ENCODE measurements at places on chromosomes 5 and 9. TPM values are rescaled to one million over a fixed set of nuclear protein-coding genes. Genes with fewer than 3 reads are reported as not detected.

The IL7R gene
- 271 TPM for total RNA-seq

The FCN2 gene
- not detected for total RNA-seq

The PCDHGA7 gene
- 0.08 TPM for total RNA-seq

The CDK7 gene
- 26.0 TPM for total RNA-seq

The PCDHB10 gene
- not detected for total RNA-seq

The TMEM171 gene
- not detected for total RNA-seq

The TRIM32 gene
- 17.1 TPM for total RNA-seq

The CAMLG gene
- 30.5 TPM for total RNA-seq

The IFNK gene
- total RNA-seq = not detected

The SLC36A2 gene
- total RNA-seq = not detected

DNA sequence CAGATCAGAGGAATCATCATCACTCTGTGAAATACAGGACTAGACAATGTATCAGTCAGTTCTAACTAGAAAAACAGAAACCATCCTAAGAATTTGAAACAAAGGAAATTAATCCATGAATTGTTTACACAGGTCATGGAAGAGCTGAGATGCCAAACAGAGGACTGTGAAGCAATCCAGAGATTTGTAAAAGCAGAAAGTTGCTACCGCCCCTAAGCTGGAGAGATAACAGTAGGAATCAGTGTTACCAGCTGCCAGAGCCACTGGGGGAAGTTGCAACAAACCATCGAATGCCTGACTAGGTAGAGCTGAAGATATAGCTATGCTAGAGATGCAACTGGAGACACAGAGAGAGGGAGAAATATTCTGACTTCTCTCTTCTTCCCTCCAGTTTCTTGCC, 10.4 kb upstream of the MIER3 start:
- no peak for DNase-seq

DNA sequence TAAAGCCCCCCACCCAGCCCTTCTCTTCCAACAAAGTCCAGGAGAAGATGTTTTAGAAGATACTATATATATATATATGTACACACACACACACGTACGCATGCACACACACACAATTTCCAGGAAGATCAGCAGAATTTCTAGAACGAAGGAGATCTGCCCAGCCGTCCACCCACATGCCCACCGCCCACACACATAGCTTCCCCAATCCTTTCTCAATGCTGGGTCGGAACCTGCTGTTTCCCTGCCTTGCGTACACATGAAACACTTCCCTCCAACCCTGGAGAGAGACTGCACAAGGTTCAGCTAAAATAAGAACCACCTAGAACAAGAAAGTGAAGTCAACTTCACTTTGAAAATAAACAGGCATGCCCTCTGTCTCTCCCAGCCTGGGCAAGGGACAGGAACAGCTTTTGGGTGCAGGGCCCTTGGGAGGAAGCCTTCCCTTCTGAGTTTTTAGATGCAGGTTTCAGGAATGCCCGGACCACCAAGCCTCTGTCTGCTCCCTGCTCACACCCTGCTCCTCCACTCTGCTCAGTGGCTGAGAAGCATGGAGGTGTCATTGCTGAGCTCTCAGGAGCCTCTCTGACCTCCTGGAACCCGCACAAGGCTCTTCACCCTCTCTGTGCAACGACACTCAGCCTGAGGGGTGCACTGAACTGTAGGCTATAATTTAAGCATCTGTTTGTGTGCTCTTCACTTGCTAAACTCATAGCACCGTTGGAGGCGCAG, 149.4 kb downstream of the C5orf15 start:
- no peak for DNase-seq

GRCh38 chr5:40655138-40655537, 24.6 kb upstream of the PTGER4 start:
- DNase-seq = no peak

DNA sequence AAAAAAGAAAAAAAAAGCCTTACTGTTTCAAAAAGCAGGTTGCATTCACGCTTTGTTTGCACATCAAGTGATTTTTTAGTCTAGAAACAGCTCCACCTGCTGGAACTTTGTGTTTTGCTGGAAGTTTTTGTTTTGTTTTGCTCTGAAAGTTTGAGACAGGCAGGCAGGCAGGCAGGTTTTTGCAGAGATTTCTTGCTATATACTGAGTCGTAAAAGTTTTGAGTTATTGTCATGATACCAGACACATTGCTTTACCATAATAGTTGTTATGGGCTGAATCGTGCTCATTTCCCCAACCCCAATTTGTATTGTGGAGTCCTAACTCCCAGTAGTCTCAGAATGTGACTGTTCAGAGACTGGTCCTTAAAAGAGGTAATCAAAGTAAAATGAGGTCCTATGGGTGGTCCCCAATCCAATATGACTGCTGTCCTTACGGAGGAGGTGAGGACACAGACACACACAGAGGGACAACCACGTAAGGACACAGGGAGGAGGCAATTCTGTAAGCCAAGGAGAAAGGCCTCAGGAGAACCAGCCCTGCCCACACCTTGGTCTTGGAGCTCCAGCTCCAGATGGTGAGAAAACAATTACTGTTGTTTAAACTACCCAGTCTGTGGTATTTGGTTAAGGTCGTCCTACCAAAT, 20.9 kb downstream of the OR2Y1 start:
- peak; percentile 29 for DNase-seq

DNA sequence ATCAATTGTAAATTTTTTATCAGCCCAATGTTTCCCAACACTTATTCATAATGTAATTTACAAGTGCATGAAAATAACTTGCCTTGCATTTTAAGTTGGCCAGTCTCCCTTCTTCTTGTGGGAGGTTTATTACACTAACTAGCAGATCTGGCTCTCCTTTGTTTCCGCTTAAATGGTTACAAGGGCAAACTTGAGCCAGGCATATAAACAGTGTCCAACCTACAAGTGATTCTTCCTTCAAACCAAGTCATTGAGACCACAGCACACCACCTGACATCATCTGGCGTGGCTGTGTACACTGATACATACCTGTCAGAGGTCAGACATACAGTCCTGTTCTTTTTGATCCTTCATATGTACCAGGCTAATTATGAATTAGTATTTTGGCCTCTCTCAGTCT, 80.1 kb downstream of the ALDH1A1 start:
- no peak for DNase-seq

- peak; percentile 51 for DNase-seq
Measured at GRCh38 chr5:78899922-78900362, 85.2 kb downstream of the ARSB start.

DNA sequence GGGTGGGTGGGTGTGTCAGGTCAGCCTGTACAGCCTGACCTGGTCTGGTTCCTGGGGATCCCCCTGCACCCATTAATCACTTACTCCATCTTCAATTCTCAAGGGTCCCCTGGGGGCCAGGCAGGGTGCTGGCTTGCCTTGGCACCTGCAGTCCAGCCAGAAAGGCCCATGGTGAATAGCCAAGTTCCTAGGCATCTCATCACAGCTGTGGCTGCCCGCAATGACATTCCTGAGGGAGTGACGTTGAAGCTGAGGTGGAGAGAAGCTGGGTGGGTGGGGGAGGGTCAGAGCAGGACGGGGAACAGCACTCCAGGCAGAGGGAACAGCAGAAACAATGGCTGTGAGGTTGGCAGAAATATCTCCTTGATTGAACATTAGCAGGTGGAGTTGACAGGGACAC, 10.6 kb downstream of the HMCN2 start:
- DNase-seq = no peak

DNA sequence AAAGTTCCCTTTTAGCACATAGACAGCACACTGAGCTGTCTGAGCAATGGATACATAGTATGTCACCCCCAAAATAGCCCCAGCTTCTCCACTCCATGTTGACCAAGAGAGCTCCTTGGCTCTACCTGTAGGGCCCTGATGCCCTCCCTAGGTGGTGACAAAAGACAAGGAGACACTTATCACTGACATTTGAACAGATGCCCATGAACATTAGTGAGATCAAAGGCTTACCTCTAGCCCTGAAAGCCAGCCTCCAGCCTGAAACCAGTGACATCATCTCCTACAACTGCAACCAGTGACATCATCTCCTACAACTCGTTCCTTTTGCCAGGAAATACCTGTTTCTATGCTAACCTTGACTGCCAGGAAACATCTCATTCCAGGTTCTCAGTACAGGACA, 122.7 kb downstream of the FSTL4 start:
- DNase-seq = no peak

DNA sequence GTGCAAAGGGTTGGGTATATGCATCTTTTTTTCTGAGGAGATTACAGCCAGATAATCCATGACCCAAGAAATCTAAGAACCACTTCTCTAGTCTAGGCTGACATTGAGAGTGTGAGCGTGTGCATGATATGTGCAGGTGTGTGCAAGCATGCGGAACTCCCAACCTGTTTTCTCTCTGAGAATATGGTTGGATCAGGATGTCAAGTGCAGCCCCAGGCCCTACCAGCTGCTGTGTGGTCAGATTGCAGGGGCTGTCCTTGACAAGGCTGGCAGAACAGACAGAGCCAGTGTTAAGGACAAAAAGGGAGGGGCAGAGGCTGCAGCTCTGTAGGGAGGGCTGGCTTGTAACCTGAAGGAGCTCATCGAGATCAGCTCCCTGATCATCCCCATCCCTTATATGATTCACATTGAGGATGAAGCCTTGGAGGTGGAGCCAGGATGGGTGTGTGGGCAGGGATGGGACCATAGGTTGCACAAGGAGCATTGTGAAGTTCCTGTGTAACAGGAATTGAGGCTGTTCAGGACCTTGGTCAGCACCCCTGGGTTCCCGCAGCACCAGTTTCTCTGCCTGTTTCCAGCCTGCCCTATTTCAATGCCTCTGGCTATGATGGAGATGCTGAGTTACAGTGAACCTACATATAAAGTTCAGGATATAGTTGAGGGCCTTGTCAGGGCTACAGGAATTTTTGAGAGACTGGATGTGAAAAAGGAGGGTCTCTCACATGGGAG, 52.6 kb upstream of the ARAP3 start:
- peak; percentile 53 for DNase-seq

GRCh38 chr9:20593537-20593936, 28.8 kb downstream of the MLLT3 start:
- DNase-seq = no peak

DNA sequence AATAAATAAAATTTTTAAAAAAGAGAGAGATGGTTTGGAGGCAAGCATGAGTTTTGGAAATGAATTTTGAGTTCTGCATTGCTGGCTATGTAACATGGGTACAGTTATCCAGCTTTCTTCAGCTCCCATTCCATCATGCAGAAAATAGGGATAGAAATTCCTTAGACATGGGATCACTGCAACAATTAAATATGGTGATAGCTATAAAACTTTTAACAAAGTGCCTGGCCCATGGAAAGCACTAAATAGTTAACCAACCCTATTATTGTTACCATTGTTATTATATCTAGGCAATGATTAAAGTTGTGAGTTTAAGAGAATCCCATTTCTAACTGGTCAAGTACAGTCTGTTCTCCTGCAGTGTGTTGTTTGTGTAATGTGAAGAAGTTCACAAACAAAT, 115.4 kb upstream of the GAS1 start:
- DNase-seq = no peak

DNA sequence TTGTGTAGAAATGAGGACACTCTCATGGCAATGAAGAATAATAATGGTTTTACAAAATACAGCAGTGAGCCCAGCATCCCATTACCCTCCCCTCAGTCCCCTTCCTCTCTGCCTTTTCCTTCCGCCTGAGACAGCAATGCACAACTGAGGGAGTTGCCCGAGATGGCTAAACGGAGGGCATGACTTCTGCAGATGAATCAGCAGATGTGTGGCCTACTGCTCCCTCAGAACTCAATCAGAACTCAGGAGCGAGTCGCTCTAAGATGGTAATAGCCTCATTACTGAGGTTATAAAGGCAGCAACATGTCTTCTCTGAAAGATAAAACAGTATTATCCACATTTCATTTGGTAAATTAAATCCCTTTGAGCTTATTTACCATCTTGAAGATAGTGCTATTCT, 326.6 kb downstream of the ENC1 start:
- DNase-seq = no peak

DNA sequence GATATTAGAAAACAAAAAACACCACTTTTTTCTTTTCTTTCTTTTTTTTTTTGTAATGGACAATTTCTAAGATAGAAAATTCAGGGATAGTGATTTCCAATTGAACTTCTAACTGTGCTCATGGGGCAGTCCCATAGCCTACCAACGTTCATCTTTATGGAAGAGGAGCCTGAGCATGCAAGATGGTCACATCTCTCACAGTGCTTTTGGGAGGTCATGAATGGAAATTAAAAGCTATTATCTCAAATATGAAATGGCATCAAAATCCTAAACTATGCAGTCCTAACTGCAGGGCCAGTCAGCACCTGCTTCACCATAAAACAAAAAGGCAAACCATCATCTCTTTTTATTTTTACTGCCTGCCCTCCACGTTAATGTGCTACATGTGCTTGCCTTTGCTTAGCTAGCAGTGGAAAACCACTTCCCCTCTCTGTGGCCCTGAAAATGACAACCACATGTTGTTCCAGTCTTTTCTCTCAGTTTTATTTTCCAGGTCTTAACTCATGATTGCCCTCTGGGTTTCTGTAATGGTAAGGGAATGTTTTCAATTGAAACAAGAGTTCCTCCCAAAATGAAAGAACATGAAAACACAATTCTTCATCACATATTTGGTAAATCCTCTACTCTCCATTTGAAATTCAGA, 16.7 kb downstream of the IFNB1 start:
- DNase-seq = peak; percentile 36

DNA sequence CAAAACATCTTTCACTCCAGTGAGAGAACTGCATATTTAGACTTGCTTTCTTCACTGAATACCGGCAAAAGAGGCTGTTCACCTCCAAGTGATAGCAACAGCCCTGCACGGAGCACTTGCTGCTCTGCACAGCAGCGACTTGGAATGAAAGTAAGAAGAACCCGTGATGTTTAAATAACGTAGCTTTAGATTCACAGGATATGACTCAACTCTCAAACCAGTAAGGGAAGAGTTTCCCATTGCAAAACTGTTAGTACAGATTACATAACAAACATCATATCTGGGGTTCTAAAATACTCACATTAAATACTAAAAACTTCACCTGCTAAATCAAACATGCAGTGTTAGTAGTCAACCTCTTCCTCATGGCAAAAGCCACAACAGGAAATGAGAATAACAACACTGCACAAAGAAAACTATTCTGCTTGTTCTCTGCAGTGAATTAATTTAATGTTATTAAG, 203.4 kb downstream of the MCTP1 start:
- DNase-seq = peak; percentile 19

GRCh38 chr9:82108474-82108873, 119.9 kb downstream of the SPATA31D1 start:
- DNase-seq = no peak

GRCh38 chr5:168055141-168055683, 236.2 kb upstream of the WWC1 start:
- no peak for DNase-seq
